Spinal cord (tissue), 10 donors: ENCODE measurements at places on chromosomes 11 and 22. TPM values are rescaled to one million over a fixed set of nuclear protein-coding genes. Genes with fewer than 3 reads are reported as not detected.

The HORMAD2 gene
- 0.11 TPM for total RNA-seq

The NFAM1 gene
- total RNA-seq = 1.2 TPM

The FOLR1 gene
- total RNA-seq = 1.9 TPM

The APOL3 gene
- total RNA-seq = 15.1 TPM

The PPP2R5B gene
- total RNA-seq = 40.0 TPM

The APOBEC3B gene
- 1.1 TPM for total RNA-seq

The C11orf16 gene
- not detected for total RNA-seq

The CASP1 gene
- total RNA-seq = 8.9 TPM
